MCF 10A (cell line): ENCODE measurements at places on chromosomes 2 and 18. TPM values are rescaled to one million over a fixed set of nuclear protein-coding genes. Genes with fewer than 3 reads are reported as not detected.

DNA sequence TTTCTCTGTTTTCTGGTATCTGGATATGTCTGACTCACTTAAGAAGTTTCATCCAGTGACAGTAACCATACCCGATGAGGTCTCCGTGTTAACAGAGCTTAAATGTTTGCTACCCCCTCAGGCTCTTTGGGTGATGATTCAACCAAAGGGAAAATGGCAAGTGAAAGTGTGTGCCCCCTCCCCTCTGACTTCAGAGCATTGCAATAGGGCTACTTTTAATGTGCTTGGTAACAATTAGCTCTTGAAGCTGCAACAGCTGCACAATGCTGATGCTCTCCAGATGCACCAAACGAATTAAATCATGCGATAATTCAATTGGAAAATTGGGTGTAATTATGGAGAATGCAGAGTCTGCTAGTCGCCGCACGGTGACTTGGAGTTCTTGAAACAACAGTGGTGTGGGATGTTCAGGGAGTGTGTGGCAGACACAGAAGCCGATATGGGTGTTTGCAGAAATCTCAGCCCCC, 270.7 kb downstream of the ALK start:
- DNase-seq, result no peak

Gene PKDCC
- total RNA-seq, result 0.49 and 0.96 TPM in 2 replicates

- no peak for DNase-seq
Observed at GRCh38 chr2:231622963-231623362, 30.3 kb downstream of the TEX44 start.

- DNase-seq, result no peak
Observed at GRCh38 chr2:233081232-233081730, 21.1 kb downstream of the INPP5D start.

DNA sequence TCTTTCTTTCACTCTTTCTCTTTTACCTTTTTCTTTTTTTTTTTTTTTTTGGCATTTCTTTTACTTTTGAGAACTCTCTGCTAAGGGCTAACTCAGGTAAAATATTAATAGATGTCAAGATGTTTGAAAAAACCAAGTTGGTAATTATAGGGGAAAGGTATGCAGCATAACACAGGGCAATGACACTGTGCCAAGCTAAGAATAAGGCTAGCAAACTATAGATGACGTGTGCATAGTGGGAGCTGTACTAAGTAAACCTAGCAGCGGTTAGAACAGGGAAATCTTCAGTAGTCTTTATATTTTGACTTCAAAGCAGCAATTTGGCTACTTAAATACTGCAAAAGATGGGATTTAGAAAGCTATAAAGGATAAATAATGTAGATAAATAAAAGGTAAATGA, 415.4 kb upstream of the RGPD4 start:
- DNase-seq, result no peak

Gene GPBAR1
- 0.16 TPM in 1 of 2 replicates, not detected in the other for total RNA-seq

- no peak for DNase-seq
Observed at GRCh38 chr2:1477196-1478040, 64.2 kb downstream of the TPO start.

- DNase-seq, result no peak
Observed at GRCh38 chr2:222782201-222782730, 78.6 kb upstream of the ACSL3 start.

DNA sequence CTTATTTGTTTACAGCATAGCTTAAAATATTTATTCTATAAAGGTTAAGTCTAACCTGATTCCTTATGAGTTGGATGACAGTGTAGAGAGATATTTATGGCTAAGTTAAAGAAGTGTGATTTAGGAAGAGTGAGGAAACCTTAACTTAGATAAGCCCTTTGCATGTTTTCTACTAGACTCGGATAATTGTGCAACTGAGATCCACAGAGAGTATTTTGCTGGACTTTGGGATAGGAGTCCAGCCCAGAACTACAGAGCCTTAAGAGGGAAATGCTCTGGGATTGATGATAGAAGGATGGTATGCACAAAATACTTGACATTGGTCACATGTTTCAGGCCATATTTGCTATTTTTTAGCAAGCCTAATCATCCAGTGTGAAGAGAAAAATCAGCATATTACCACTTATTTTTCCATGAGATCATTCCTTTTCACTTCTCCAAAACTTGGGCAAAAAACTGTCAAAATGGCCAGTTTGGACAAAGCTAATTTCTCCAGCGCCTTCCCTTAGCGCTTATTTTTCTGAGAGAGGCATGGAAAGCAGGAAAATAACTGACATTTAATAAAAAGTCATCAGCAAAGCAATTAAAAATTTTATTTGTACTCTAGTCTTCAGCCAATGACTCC, 3.1 kb downstream of the CD28 start:
- DNase-seq, result no peak

- no peak for DNase-seq
Observed at GRCh38 chr18:33838054-33838453, 260.0 kb downstream of the ASXL3 start.

GRCh38 chr18:77151033-77151771, 18.6 kb upstream of the MBP start:
- DNase-seq, result no peak

- DNase-seq, result no peak
Observed at GRCh38 chr2:20303966-20304365, 46.7 kb downstream of the PUM2 start.

GRCh38 chr2:219765231-219765911, 137.9 kb downstream of the SLC4A3 start:
- no peak for DNase-seq
